ENCODE measurements at places on chromosomes 12 and 14.

DNA sequence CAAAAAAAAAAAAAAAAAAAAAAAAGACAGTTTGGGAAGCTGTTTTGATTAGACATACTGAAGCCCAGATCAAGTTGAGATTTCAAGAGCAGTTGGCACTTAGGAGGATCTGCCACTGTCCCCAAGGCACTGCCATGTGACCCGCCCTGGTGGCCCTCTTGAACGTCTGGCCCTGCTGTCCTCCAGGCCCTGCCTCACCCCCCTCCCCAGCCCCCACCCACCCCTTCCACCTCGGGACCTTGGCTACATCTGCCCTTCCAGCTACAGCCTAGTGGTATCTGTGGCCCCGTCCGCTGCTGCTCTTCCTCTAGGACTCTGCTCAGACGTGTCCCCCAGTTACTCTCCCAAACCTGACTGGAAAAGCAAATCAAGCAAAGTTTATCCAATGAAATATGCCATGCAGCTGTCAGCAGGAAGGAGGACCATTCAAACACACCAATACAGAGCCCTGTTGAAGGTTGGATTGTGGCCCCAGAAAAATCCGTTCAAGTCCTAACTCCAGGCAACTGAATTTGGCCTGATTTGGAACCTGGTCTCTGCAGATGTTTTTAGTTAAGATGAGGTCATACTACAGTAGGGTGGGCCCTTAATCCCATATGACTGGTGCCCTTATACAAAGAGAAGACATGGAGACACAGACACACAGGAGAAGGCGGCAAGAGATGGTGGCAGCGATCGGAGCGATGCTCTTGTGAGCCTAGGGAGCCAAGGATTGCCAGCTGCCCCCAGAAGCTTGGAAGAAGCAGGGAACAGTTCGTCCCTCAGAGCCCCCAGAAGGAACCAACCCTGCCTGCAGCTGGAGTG lies 17.7 kb downstream of the SLC25A29 start:
- DNase-seq = no peak

- no peak for DNase-seq
Observed at GRCh38 chr14:42572032-42572431, 965.4 kb downstream of the LRFN5 start.

GRCh38 chr12:30458453-30458852 lies 237.2 kb downstream of the IPO8 start:
- no peak for DNase-seq

DNA sequence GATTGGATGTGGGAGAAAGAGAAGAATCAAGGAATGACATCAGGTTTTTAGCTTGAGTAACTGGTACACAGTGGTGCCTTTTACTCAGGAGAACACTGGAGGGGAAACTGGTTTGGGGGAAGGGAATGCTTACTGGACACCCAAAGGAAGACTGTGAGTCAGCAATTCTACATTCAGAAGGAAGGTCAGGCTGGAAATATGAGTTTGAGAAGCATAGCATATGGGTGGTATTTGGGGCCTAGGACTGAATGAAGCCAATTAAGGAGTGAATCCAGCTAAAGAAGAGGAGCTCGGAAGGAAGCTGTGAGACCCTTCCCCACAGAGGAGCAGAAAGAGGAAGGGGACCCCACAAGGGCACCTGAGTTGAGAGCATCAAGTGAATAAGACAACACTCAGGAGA lies 35.4 kb downstream of the DMAC2L start:
- DNase-seq = no peak

- DNase-seq = no peak
Observed at GRCh38 chr12:94948232-94948810, 55.2 kb downstream of the NDUFA12 start.

DNA sequence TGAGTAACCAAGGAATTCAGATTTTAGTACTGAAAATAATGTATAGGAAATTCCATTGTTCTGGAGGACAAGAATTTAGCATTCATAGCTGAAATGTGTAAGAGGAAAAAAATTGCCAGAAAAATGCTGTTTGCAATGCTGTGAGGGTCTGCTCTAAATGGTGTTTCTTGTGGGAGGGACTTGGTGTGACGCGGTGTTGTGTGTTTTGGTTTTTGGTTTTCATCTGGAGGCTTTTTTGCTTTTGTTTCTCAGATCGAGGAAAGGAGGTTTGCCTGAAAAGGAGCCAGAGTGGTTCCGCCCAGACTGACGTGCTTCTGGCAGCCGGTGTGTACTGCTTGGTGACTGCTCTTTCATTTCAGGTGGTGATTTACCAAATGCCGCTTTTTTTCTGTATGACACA lies 211.8 kb upstream of the HMGA2 start:
- no peak for DNase-seq

- DNase-seq = no peak
Observed at GRCh38 chr12:128810182-128811127, 13.3 kb downstream of the SLC15A4 start.

DNA sequence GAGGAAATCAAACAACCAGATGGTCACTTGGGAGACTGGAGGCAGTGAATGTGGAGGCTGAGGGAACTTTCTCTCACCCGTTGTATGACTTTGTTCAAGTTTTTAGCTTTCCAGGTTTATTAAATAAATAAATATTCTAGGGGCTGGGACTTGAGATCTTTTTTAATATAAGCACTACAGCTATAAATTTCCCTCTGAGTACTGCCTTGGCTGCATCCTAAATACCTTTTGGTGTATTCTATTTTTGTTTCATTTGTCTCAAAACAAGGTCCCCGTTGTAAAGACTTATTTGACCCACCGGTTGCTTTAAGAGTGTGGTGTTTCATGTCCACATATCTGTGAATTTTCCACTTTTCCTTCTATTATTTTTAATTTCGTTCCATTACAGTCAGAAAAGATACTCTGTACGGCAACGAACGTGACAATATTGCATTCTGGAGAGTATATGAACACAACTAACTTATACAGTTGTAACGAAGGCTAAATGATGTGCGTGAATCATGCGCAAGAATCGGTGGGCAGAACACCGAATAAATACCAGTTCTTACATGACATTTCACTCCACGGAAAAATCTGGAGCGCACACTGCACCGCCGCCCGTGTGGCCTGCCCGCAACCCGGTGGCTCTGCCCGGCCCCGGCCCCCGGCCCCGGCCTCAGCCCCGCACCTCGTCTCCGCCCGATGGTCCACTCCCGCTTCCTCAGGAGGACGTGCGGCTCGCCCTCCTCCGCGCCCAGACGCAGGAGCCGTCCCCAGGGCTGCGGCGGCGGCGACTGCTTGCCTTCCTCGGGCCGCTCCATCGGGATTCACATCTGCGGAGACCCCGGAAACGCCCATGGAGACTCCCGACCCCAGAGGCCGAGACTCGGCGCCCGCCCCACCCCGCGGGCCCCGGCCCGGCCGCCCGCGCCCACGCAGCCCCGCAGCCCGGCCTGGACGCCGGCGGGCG lies 602 bp downstream of the CHFR start:
- DNase-seq = no peak

DNA sequence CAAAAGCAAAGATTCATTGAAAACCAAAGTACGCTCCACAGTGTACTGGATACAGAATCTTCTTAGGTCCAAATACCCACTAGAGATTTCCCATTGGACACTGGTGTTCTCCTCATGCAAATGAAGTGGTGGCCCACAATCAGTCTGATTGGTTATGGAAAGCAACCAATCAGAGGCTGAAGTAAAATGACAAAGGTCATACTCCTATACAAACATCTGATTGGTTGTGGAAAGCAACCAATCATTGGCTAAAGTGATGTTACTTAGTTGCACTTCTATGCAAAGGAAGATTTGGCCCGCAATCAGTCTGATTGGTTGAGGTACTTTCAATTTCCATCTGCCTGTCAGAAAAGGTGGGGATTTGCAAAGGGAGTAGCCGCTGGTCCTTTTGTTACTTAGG lies 1.3 kb upstream of the WASHC3 start:
- no peak for DNase-seq

- DNase-seq = no peak
Observed at GRCh38 chr14:68312884-68313610, 479.8 kb downstream of the ZFP36L1 start.

DNA sequence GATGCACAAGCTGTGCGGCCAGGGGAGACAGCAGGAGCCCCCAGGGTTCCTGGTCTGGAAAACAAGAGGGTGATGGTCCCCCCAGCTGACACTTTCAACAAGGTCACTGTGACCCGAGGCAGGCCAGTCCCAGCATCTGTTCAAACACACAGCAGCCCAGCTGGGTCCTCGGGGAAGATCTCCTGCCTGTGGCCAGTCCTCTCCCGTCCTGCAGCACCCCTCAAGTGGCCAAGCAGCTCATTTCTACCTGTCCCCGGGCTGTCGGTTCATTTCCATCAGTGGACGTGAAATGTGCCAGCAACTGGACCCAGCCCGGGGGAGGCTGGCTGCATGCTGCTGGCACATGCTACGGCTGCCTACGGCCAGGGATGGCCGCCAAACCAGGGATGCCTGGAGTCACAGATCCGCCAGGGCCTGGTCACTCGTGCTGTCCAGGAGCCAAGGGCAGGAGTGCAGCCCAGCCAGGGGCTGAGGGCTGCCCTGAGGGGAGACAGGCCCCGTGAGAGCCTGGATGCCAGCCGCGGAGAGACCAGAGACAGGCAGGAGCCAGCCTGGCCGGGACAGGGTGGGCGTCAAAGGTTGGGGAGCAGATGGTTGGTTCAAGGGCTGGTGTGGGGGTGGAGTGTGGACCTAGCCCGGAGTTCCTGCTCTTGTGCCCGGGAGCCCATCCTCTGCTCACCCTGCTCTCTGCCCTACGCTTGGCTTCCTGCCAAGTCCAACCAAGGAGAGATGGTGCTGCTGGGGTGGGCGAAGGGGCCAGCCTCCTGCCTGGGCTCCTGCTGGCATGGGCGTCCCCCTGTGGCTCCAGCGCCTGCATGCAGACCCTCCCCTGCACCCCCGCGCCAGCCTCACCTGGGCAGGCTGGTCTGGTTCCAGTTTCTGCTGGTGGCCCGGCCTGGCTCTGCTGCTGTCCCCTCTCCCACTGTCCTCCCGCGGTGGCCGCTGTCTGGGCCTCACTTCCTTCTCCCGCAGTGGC lies 143.8 kb downstream of the ADGRD1 start:
- DNase-seq = no peak

- DNase-seq = no peak
Observed at GRCh38 chr14:61147381-61147821, 133.7 kb downstream of the TMEM30B start.

DNA sequence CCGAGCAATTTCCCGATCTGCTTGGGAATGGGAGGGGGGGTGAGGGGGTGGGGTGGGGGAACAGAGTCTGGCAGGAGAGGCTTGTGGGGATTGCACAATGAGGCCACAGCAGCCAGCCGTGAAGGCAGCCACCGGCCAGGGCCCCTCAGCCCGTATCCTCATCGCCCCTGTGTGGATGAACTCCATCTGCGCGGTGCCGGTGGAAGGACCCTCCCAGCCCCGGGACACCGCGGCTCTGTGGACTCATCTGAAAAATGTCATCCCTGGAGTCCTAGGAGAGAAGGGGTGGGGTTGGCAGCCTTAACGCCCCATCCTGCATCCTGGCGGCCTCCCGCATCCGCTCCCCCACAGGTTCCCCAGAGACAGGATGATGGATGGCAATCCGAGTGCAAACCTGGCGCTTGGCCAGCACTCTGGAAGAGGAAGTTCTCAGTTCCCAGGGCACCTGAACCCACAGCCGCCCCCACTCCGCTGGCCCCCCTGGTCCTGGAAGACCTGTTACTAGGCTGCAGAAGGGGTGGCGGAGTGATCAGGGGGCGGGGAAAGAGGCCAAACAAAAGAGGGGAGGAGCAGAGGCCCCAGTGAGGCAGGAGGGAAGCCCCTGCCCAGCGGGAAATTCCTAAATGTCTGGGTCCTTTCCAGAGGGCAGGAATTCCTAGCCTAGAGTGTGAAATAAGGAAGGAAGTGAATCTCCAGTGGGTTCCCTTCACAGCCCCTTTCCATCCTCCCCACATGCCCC lies 1.2 kb upstream of the TNFAIP2 start:
- no peak for DNase-seq

- no peak for DNase-seq
Observed at GRCh38 chr12:81815611-81816010, 56.5 kb upstream of the PPFIA2 start.

- DNase-seq = no peak
Observed at GRCh38 chr12:13173012-13173932, 23.3 kb upstream of the EMP1 start.

- no peak for DNase-seq
Observed at GRCh38 chr12:114885501-114885900, 201.5 kb upstream of the TBX3 start.

- no peak for DNase-seq
Observed at GRCh38 chr12:112645586-112645985, 146.0 kb upstream of the RPH3A start.

DNA sequence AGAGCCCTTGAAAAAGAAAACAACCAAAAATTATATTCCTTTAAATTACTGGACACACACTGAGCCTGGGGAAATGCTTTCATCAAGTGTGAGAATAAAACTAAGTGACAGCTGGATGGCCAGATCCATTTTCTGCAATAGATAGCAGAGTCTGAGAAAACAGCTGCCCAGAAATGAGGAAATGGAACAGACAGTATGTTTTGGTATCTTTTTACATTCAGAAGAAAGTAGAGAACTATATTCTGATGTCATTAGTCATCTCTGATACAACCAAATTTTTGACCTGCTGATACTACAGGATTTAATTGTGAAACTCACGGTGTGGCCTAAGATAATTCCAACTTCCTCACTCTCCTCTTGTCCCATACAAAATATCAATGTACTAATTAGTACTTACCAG lies 78.2 kb downstream of the HMGA2 start:
- DNase-seq = no peak
